ENCODE measurements at places on chromosomes 2 and 18.

GRCh38 chr2:151193576-151193975, 68.1 kb downstream of the RBM43 start:
- DNase-seq, result no peak

DNA sequence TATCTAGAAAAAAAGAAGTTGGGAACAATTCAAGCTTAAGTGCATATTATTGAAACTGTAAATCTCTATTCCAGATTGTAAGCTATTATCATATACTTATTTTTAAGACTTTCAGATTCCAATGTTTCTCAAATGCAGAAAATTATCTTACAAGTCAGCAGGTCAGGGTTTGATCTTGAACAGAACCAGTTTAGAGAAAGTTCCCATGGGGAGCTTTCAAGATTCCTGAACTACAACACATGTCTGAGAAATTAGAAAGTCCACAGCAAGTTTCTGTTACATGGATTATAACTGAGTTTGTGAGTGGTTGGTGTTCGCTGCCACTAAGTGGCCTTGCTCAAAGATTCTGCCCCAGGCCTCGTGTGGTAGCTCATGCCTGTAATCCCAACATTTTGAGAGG, 31.6 kb upstream of the SP3 start:
- no peak for DNase-seq

GRCh38 chr2:141513853-141514252, 617.0 kb downstream of the LRP1B start:
- no peak for DNase-seq

- DNase-seq, result peak; percentile 70
Observed at GRCh38 chr2:38115216-38116032, 39.5 kb upstream of the CYP1B1 start.

DNA sequence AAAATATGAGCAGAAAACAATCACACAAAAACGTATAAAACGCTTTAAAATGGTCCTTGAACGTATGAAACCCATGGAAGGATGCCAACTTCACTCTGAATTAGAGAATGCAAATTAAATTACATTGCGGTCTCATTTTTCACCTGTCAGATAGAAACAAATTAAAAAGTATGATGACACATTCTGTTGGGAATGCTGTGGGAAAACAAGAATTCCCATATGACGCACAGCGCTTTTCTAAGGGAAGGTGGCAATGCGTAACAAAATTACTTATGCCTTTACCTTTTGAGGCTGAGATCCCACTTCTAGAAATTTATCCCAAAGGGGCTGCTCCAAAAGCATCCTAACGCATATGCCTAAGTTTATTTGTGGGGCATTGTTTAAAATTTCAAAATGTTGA, 3.8 kb upstream of the RPS7 start:
- DNase-seq, result no peak

GRCh38 chr2:141105763-141106162, 1025.1 kb downstream of the LRP1B start:
- DNase-seq, result no peak
